LHCN-M2 (cell line): ENCODE measurements at places on chromosomes 2 and 18.

DNA sequence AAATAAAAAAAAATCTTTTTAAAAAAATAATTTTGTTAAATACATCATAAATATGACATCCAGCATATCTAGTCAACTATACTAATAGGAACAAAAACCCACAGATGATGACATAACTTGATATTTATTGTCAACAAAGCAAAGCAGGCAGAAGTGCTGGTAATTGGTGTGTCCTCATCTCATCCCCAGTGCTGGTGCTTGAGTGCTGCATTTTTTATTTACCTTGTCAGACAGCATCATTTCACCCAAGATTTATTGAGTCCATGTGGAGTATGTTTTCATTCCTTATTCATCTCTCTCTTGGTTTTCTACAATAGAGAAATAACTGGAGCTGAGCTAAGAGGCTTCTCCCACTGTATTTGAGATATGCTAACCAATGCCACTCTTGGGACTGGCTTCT lies 191.6 kb upstream of the SLC14A2 start:
- no peak for DNase-seq

DNA sequence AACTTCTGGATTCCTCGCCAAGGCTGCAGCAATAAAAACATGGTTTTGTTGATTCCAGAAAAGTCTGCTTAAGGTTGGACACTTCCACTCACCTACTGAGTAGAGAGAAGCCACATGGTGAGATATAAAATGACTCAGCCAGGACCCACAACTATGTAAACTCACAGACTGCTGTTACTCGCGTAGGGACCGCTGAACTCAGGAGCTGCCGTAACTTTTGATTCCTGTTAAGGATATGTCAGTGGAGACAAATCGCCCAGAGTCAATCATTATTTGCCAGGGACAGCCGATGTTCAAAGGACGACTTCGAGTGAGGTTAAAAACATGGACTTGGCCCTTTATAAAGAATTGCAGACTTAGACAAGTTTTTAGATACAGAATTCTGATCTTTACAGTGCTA lies 25.6 kb downstream of the CYB5A start:
- no peak for DNase-seq

DNA sequence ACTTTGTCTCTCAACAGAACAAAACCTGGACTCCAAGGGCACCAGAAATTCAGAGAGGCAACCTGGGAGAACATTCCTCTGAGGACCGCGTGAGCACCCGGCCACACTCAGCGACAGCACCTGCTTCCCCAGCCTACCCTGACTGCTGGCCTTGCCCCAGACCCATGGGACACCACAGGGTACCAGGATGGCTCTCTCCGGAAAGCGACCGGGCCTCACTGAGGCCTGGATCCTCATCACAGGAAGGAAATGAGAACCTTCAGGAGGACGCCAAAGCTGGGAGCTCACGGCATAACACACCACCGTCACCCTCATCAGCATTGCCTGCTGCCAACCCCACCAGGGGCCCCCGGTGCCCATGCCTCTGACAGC lies 38.9 kb downstream of the HS6ST1 start:
- DNase-seq, result no peak

DNA sequence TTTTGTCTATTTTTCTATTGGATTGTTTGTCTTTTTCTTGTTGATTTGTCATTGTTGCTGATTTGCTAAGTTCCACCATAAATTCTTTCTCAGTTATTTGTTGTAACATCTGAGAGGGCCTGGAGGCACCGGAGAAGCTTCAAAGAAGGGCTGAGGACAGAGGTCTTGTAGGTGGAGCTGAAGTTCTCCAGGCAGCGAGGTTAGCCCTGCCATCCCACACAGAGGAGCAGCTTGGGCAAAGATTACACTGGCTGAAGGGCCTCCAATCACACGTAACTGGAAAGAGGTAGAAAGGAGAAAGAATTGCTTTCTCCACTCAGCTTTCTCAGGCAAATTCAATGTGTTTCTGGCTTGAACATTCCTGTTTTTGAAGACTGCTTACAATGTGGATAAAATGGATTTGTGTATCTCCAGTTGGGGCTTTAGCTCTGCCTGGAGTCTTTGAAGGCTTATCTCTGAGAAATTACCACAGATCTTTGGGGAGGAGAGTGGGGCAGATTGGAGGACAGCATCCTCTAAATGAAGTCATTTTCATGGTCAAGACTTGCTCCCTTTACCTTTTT lies 21.1 kb upstream of the EMILIN2 start:
- no peak for DNase-seq

DNA sequence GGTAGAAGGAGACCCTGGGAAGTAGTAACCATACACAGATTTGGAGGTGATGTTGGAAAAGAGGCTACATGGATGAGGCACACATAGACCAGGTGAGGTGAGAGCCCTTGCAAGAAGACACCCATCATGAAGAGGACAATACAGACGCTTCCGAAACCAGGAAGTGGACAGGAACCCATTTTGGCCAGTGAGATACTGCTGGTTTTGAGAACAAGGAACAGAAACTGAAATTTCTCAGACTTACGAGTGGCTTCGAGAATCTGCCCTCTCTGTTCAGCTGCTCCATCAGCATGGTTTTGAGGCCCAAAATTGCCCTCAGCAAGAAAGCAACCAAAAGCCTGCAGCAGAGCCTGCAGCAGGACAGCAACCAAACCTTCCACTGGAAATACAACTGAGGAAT lies 479.1 kb upstream of the NRXN1 start:
- no peak for DNase-seq

DNA sequence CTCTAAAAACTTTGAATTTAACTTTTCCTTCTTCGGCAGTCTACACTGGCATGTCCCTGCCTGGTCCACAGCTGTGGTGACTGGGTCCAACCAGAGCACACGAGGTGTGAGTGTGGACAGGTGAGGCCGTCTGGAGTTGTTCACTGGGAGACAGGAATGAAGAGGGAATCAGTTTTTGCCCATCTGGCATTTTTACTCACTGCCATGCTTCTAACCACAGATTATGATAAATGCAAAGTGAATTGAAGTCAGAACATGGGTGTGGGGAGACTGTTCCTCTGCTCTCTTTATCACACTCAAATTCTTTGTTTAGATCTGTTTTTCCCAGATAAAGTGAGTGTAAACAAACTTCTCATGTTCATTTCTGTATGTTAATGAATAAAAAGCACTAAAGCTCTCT lies 54.7 kb upstream of the PIEZO2 start:
- DNase-seq, result no peak

DNA sequence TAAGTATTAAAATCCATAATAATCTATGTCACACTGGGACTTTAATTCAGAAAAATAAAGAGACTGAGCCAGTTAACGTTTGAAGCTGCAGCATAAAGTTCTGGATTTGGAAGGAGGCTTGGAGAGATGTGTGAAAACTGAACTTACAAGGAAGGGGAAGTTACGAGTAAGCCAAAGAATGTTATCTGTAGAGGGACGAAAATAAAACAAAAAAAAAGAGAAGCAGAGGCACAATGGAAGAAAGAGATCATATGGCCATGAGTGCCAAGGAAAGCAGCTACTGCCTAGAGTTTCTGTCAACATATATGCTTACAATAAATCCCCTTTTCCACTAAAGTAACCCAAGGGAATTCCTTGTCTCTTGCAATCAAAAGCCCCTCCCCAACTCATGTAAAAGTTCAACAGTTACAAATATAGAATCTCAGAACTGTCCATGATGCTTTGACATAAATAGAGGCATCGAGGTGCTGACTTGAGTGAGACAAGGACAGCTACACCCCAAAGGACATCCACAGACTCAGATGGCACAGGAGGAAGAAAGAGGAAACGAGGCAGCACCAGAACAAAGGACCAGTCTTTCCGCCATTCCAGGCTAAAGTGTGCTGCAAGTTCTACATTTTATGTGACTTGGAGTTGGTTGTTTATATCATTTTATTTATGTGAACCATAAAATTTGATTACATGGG lies 16.1 kb upstream of the ARL5A start:
- no peak for DNase-seq

DNA sequence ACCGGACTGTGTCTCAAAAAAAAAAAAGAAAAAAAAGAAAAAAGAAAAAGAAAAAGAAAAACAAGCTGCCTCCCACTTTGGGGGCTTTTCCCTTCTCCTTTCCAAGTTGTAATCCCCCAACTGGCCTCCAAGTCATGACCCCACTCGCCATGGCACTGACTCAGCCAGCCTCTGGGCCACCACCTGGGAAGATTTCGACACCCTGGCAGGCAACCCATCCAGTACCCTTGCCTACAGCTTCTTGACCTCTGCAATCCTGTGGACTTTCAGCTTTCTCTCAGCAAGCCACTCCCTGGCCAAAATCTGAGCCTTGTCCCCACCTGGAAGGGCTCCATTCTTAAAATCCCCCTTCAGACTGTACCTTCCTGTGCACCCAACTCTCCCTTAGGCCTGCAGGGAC lies 22.3 kb upstream of the FOSL2 start:
- DNase-seq, result no peak
